ENCODE measurements at places on chromosomes 1 and 21. TPM values are rescaled to one million over a fixed set of nuclear protein-coding genes. Genes with fewer than 3 reads are reported as not detected.

The SLC44A5 gene
- 0.43 TPM for total RNA-seq

The SPRR2E gene
- total RNA-seq = not detected

The DENND4B gene
- 17.9 TPM for total RNA-seq

The RXRG gene
- not detected for total RNA-seq

The AKR7A3 gene
- 0.52 TPM for total RNA-seq

The SLC30A2 gene
- total RNA-seq = not detected

The ETV3L gene
- not detected for total RNA-seq

The SHISAL2A gene
- total RNA-seq = not detected

The SELP gene
- 0.65 TPM for total RNA-seq

The CD1E gene
- total RNA-seq = not detected

The S100A11 gene
- 210 TPM for total RNA-seq

The ITGB2 gene
- total RNA-seq = 19.7 TPM

The ZMPSTE24 gene
- 108 TPM for total RNA-seq

The GPR37L1 gene
- total RNA-seq = under 0.01 TPM

The ERICH3 gene
- total RNA-seq = not detected

The DENND2D gene
- total RNA-seq = 11.5 TPM

The DMRTA2 gene
- not detected for total RNA-seq

The TMEM125 gene
- not detected for total RNA-seq

The CORT gene
- total RNA-seq = 0.26 TPM

The PHTF1 gene
- total RNA-seq = 43.5 TPM

The TENT5C gene
- total RNA-seq = 8.0 TPM

The COL6A1 gene
- total RNA-seq = 1,285 TPM

The PEA15 gene
- total RNA-seq = 258 TPM

The LCE1D gene
- total RNA-seq = not detected

The OR4F16 gene
- not detected for total RNA-seq

The STX12 gene
- total RNA-seq = 61.5 TPM

The FAM72C gene
- 0.13 TPM for total RNA-seq

The SGIP1 gene
- total RNA-seq = 2.2 TPM

The BEND5 gene
- 1.0 TPM for total RNA-seq

The PRAMEF2 gene
- not detected for total RNA-seq

The HEYL gene
- under 0.01 TPM for total RNA-seq

The LCE1C gene
- total RNA-seq = not detected

The PGLYRP3 gene
- total RNA-seq = not detected

The C1orf141 gene
- total RNA-seq = not detected

The EVA1C gene
- 5.5 TPM for total RNA-seq

The FAM43B gene
- total RNA-seq = 3.1 TPM
